Spleen (tissue), 13 donors: ENCODE measurements at places on chromosomes 2 and 18. TPM values are rescaled to one million over a fixed set of nuclear protein-coding genes. Genes with fewer than 3 reads are reported as not detected.

- no peak for DNase-seq
Observed at GRCh38 chr2:184413671-184414229, 184.6 kb upstream of the ZNF804A start.

GRCh38 chr18:38923540-38923939, 1357.9 kb upstream of the CELF4 start:
- no peak for DNase-seq

- DNase-seq = no peak
Observed at GRCh38 chr2:120014226-120014980, 1.5 kb downstream of the EPB41L5 start.

DNA sequence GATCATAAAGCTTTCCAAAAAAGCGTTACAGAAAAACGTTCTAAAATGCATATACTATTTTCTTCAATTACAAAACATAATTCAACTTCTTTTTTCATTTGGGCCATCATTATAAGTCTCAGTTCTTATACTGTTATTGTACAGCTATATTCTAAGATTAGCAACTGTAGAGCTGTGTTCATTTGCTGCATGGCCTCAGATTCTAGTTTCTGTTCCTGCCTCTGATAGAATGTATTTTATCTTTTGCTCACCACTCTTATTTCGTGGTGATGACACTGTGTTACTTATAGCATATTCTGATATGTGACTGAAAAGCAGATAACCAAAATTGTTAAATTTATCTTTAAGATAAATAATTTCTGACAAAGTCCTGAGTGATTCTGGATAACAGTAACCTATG, 67.2 kb downstream of the PTRHD1 start:
- no peak for DNase-seq

DNA sequence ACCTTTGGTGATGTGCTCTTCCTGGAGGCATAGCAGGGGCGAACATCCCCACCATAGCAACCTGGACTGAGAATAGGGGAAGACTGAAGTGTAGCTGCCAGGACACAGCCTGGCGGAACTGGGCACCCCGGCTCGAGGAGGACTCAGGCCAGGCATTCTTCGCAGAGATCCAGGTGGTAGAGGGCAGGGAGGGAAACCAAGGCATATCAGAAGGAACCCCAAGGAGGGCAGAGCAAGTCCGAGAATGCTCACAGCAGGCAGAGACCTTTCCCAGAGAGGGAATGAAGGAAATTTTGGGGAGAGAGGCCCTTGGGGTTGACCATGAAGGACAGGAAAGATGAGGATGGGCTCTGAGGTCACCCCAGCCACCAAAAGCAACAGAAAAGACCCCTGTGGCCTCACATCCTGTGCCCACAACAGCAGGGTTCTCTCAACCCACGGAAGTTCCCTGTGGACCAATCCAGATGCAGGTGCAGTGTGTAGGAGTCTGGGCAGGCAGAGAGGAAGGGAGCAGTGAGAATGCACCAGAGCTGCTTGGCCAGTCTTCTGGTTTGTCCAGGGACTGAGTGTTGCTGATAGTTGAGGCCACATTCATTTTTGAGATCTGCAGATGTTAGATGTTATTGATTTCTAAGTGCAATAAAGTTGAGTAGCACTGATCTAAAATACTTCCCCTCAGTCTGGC, 136.9 kb downstream of the PXDN start:
- DNase-seq = no peak

DNA sequence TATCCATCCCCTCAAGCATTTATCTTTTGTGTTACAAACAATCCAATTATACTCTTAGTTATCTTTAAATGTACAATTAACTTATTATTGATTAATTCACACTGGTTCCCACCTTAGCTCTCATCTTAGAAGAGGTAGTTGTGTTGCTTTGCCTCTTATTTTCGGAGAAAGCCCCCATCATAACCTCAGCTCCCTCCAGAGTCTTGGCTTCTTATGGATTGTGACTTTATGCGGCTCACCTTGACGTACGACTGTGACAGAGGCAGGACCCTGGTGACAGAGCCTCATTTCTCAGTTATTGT, 132.9 kb downstream of the SPTBN1 start:
- DNase-seq = no peak

- no peak for DNase-seq
Observed at GRCh38 chr2:28649481-28650265, 102.0 kb upstream of the PPP1CB start.

Gene LYPD6B
- polyA plus RNA-seq = 2.7 TPM

Gene SPDYA
- 0.13 TPM for polyA plus RNA-seq
